Vagina (tissue), 2 donors: ENCODE measurements at places on chromosomes 5 and 9.

DNA sequence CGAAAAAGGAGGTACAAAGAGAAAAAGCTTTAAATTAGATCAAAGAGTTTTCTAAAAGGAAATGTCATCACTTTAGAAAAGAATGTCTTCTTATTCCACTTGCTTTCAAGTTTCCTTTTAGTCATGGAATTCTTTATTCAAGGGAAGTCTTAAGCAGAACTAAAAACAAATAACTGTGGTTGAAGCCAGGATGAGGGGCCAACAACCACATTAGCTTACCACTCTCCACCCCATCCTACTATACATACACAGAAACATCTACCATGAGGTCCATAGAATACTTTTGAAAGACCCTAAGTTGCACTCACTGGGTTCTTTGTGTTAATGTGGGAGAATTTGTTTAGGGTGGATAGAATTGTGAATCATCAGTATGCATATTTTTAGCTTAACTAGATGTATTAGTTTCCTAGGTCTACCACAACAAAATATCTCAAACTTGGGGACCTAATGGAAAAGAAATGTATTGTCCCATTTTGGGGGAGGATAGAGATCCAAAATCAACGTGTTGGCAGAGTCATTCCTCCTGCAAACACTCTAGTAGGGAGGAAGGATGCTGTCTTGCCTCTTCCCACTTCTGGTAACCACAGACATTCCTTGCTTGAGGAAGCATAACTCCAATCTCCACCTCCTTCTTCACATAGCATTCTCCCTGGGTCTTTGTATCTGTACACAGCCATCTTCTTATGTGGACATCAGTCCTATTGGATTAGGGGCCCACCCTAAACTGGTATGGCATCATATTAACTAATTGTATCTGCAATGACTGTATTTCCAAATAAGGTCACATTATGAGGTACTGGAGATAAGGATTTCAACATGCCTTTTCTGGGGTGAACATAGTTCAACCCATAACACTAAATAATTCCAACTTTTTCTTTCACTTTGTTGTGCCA, 239.4 kb downstream of the LURAP1L start:
- no peak for DNase-seq

DNA sequence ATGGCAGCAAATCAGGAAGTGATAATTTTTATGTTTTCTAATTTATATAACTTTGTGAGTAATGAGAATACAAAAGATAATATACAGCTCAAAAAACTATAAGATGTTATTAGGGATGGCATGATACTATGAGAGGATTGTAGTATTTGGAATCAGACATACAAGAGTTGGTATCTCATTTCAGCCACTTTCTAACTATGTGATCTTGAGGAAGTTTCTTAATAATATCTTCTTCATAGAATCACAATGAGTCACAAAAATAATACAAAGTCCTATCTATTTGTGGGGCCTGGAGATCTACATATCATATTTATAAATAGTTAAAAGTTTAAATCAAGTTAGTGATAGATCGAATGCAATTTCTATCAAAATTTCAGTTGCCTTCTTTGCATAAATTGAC, 23.7 kb upstream of the TMED7 start:
- no peak for DNase-seq

DNA sequence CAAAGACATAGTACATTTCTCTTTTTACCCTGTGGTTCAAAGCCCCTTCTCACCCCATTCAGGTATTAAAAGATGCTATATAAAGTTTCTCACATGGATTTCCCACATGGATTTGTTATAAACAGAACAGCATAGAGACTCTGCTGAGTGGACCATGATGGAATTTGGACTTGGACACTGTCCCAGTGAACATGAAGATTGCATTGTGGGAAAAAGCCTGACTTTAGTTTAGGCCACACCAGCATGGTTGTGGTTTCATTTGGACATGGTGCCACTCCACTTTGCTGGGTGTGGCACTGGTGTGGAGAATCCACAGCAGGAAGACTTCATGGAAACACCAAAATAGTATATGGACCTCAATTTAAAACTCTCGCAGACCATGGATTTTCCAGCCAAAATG, 124.6 kb downstream of the ARHGAP26 start:
- no peak for DNase-seq

DNA sequence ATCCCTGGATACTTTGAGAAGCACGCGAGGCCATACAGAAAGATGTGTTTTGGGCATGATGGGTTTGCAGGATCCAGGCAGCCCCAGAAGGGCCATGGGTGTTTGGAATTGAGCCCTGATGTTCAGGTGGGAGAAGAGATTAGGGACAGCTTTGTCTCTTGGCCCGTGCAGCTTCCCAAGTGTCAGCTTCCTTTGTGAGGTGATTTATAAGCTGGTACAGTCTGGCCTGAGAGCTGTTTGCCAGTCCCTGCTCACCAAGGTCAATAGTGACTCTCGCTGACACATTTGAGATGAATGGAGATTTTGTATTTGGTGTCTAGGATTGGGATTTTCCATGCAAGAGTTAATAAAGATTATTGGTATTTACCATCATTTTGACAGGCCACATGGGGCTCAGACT, 165.9 kb downstream of the ICE1 start:
- no peak for DNase-seq

- DNase-seq = peak; percentile 46
Measured at GRCh38 chr9:121825031-121825691, 173.7 kb downstream of the DAB2IP start.

DNA sequence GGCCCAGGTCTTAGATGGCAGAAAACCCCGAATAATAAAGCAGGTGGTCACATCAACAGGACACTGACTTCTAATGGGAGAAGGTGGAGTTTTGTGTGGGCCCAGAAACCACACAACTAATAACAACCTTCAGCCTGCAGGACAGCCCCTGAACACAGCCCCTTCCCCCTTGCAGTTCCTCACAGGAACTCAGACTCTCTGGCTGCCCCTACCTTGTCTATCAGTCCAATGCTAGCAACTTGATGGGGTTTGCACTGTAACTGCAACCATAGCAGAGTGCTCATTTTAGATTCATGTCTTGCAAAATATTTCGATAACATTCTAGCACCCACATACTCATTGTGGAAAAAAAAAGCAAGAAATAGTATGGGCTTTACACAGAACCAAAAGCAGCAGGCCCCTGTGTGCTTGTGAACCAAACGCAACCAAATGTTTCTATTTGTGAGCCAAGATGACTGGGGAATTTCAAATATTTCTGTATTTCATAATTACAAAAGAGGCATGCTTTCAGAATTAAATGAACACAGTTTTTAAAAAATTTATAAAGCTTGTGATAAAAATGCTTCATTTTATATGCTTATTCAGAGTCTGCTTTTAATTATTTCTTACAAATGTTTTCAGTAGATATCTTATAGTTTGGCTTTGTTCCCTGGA, 62.7 kb upstream of the PDE4D start:
- DNase-seq = no peak

DNA sequence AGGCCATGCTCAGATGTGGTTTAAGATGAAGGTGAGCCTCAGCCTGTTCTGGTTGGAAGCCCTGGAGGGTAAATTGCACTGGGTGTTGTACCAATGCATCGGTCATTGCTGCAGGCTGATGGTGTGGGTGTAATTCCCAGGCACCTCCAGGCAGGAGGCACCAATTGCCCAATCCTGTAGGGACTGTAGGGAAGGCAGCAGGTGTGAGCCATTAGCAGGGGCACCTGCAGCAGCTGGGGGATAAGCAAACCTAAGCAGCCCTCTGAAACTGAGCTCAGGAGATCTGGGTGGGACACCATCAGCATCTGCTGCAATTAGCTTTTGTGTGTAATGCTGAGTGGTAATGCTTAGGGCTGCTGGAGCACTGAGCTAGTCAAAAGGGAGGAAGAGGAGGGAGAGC, 190.1 kb upstream of the TBC1D2 start:
- no peak for DNase-seq

DNA sequence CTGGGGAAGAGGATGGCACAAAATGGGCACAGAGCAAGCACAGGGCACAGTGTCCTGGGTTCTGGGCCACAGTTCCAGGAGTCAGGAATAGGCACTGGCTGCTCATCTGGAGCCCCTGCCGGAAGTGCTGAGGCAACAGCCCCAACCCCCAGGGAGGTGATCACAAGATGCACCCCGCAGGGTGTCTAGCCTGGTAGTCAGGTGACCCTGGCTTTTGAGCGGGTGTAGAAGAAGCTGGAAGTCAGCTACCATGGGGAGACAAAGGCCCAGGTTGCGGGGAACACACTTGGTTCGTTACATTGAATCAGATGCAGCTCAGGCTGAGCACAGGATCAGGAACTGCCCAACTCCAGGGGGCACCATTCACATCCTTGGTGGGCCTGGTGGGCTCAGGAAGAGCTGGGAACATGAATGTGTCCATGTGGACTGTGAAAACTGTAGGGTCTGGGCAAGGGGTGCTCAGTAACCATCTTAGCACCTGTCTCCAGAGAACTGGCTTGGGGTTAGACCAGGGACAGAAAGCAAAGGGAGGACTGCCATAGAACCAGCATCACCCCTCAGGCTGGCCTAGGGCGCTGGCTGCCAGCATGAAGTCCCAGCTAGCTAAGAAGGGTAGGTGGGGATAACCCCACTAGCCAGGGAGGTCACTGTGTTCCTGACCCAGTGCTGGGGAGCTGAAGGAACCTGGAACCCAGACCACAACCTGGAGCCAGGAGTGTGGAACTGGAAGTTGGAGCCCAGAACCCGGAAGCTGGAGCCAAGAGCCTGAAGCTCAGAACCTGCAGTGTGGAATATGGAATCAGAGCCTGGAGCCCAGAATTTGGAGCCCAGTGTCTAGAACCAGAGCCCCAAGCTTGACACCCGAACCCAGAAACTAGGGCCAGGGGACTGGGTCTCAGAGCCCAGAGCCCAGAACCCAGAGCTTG, 6.1 kb upstream of the SLC34A1 start:
- no peak for DNase-seq

GRCh38 chr9:138057726-138058125, 180.1 kb downstream of the CACNA1B start:
- DNase-seq = no peak

GRCh38 chr9:88498880-88499279, 36.1 kb upstream of the NXNL2 start:
- DNase-seq = no peak

DNA sequence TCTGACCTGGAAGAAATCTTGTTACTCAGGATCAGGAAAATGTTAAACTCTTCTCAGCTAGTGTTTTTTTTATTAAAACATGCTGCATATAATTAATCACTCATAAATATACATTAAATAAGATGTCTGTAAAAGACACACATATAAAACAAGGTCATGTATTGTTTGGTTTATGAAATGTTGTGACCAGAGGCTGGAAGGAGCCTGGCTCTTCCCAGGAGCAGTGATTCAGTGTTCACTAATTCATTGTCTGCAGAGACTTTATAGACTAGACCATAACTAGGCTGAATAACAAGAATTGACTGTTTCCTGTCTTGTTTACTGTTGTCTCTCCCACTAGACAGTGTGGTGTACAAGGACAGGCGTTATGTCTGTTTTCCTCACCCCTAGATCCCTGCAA, 49.1 kb upstream of the ANKRD55 start:
- DNase-seq = no peak

DNA sequence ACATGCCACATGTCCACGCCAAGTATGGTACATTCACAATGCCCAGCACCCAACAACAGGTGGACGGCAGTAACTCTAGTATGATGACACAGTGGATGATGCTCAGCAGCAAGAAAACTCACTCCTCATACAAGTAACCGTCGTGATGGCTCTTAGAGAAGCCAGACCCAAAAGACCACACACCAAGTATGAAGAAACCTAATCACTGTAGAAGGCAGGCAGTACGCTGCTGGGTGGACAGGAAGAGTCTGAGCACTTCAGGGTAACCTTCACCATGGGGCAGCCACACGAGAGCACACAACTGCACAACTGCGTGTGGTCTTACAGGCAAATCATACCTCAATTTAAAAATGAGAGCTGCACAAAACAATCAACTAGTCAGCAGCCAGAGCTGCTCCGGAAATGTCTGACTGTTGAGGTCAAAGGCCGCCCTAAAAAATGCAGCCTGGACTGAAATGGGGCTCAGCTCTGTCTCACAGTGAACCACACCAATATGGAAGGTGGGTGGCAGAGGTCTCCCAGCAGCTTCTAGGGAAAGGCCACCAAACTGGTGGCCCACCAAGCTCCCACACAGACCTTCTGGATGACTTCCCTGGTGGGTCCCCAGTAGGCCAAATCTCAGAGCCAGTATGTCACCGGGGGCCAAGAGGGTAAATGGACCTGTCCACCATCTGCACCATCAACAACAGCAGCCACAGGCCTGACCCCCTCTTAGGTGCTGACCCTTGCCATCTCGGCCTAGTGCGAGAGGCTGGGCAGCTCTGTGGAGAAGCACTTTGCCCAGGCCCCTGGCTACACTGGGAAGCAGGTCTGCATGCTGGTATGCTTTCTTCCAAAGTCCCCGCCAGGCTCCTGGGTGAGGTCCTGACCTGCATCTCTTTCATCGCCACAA, 17.8 kb downstream of the BICD2 start:
- no peak for DNase-seq

- DNase-seq = no peak
Measured at GRCh38 chr5:166581826-166582225, 1709.6 kb upstream of the WWC1 start.

GRCh38 chr9:100216178-100216787, 117.2 kb downstream of the INVS start:
- no peak for DNase-seq

- no peak for DNase-seq
Measured at GRCh38 chr5:97840643-97841042, 657.6 kb upstream of the RIOK2 start.

GRCh38 chr9:70120834-70121510, 77.3 kb downstream of the MAMDC2 start:
- DNase-seq = no peak

GRCh38 chr5:139177809-139178588, 20.2 kb downstream of the SIL1 start:
- DNase-seq = no peak

DNA sequence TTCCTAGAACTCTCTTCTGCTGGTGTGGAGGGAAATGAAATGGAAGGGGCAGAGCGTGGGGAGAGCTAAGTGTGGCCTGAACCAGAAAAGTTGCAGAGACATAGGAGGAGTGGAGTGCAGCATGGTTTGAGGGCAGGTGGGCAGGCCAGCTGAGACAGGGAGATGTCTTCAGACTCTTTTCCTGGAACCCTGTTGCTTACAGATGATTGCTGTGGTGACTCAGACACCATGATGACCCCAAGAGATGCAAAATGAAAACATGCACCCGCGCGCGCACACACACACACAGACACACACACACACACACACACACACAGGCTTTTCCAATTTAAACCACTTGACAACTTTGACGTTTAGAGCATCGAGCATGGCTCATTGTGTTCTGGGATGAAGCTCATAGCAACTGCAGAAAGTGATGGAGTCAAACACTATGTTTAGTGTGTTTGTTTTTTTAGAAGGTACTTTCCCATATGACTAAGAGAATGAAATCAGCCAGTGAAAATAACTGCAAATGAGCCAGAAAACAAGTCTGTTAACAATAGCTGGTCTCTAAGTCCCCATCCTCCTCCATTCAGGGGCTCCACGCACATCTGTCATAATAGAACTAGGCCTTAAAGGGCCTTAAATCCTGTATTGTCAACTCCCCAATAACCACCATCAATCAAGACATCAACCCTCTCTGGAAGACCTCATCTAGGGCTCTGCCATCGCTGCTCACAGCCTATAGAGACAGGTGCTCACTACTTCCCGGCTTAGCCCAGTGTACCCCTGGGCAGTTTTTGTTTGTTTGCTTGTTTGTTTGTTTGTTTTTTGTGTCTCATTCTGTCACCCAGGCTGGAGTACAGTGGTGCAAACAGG, 9.6 kb downstream of the TMOD1 start:
- DNase-seq = peak; percentile 81
